NCI-H748 treated with DMSO at 0.1 percent for 48 hours (cell line): ENCODE measurements at places on chromosomes 5 and 9.

- peak; percentile 16 for DNase-seq
These were observed 143.6 kb downstream of the LHFPL2 start for GRCh38 chr5:78504704-78505677.

GRCh38 chr5:56147659-56148230, 85.4 kb downstream of the ANKRD55 start:
- DNase-seq: no peak

DNA sequence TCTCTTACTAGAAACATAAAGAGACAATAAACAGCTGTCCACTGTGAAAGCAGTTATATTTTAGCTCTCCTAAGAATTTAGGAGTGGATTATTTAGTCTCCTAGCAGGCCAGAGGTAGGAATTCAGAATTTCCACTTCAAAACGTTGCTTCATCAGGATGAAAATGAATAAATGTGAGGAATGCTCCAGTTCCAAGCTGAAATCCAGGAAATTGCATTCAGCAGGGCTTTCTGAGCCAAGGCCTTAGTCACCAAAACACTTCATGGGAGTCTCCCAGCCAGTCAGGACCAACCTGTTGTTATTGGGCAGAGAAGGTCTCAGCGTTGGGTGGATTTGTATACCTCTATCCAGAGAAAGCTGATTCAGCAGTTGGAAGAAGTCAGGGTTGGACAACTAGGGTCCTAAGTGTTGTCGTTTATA, 1040.3 kb downstream of the TLE1 start:
- no peak for DNase-seq

- no peak for DNase-seq
These were observed 104.6 kb upstream of the BOD1 start for GRCh38 chr5:173720953-173721600.

- no peak for DNase-seq
These were observed 22.0 kb upstream of the PIK3R1 start for GRCh38 chr5:68193481-68194036.

GRCh38 chr5:125969814-125970171, 453.4 kb upstream of the GRAMD2B start:
- no peak for DNase-seq

DNA sequence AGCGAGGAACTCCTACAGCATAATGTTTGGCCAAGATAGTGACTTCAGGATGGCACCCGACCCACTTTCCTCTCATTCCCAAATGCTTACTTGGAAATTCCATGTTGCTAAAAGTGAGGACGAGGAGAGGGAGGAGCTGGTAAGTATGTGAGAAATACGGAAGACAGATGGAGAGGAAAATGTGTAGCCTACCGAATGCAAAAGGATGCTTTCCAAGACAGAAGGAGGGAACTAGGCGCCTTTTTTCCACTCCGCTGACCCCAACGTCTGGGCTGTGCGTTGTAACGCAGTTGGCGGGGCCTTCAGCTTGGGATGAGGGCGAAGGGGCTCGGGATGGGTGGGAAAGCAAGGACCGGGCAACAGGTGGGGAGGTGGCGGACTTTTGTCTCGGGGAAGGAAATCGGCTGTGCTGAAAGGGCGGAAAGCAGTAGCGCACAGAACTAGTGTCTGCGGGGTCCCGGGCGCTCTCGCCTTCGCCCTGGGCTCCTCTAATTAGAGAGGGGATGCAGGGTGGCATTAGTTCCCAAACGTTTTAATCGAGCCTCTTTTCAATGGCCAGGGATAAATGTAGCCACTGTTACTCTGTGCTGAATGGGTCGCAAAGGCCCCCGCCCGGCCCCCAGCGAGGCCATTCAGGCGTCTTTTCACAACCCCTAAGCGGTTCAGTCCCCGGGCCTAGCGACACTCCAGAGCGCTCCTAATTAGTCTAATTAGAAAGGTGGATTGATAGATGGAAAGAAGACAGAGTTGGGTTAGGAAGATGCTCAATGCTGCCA, 12.6 kb downstream of the FOXD1 start:
- DNase-seq: no peak

DNA sequence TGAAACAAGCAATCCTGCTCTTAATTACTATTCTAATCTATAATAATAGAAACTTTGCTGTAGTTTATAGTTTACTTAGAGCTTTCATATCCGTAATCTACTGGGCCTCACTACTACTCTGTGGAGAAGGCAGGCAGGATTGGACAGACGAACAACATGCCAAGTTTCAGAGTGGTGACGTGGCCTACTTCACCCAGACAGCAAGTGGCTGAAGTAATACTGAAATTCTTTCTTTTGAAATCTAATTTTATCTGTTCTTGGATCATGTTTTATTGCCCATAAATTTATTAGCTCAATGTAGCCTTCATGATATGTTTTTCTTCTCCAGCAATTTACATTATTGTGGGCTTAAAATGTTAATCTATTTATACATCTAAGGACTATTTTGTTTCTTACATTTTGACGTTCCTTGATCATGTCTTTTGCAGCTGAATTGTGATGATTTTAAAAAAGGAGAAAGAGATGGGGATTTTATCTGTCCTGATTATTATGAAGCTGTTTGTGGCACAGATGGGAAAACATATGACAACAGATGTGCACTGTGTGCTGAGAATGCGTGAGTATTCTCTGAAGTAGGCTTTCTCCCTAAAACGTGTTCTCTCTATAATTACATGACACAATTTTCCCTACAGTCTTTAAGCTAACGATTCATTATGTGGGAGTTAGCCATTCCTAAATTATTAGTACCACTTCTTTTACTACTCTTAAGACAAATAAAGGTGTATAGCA, 22.4 kb downstream of the SPINK5 start:
- DNase-seq: no peak

- no peak for DNase-seq
These were observed 315.4 kb downstream of the CDK5RAP2 start for GRCh38 chr9:120264528-120264927.

GRCh38 chr5:20554001-20554400, 566.0 kb upstream of the CDH18 start:
- DNase-seq: no peak

GRCh38 chr9:79877943-79878602, 306.3 kb downstream of the TLE4 start:
- no peak for DNase-seq

DNA sequence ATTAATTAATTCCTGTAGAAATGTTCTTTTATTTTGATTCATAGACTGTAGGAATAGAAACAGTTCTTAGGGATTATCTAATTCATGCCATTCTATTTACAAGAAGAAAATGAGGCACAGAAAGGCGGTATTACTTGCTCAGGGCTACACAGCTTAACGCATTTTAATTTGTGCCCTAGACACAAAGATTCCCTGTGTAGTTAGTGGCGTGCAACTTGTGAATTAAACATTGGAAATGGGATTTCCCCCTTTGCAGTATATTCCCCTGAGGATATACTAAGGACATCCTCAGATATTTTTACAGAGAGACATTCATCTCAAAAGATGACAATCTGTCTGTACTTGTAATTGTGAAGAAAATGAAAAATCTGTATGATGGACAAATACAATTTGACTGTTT, 108.1 kb downstream of the SGCD start:
- DNase-seq: no peak

DNA sequence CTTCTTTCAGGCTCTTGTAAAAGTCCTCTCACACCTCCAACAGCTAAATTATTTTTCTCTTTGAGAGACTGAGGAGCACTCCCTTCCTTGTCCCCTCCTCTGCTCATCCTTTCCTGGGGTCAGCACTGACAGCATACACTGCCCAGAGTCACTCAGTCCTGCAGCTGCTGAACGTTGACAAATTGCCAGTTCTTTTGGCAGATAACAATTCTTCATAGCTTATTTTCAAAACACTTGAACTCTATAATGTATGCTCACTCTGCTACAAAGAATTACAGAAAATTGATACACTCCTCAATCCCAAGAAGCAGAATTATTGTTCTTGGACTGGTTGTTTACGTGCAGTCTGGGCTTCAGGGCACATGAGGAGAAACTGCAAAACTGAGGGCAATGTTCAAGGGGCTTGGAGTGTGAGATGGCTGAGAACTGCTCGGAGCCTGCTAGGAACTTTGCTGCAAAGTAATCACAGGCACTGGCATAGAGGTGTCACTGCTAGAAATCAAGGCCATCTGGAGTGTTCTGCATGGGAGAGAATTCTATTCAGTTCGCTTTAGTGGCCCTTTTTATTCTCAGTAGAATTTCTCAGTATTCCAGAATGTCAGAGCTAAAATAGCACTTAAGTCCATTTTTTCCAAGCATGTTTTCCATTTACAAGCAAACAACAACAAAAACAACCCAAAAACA, 96.4 kb upstream of the SPOCK1 start:
- DNase-seq: no peak

- DNase-seq: no peak
These were observed 120.5 kb downstream of the FBXL7 start for GRCh38 chr5:15620501-15620900.

DNA sequence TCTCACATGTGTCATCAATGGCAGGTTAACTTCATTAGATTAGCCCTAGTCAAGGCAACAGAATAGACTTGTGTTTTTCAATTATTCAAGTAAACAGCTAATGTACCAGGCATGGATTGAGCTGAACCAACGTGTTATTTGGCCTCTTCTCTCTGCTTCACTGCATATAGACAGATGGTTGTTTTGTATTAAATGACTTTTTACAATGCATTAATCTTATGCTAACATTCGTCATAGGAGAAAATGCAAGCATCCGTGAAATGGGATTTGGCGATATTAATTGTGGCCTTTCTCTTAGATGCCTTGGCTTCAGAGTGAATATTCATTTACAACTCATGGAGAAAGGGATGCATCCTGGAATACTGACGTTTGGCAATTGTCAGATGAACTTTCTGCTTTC, 208.0 kb downstream of the KCTD16 start:
- DNase-seq: no peak
